ENCODE measurements at places on chromosomes 5 and 9. TPM values are rescaled to one million over a fixed set of nuclear protein-coding genes. Genes with fewer than 3 reads are reported as not detected.

GRCh38 chr5:124262470-124262869 is 484.0 kb downstream of the ZNF608 start:
- no peak for DNase-seq

DNA sequence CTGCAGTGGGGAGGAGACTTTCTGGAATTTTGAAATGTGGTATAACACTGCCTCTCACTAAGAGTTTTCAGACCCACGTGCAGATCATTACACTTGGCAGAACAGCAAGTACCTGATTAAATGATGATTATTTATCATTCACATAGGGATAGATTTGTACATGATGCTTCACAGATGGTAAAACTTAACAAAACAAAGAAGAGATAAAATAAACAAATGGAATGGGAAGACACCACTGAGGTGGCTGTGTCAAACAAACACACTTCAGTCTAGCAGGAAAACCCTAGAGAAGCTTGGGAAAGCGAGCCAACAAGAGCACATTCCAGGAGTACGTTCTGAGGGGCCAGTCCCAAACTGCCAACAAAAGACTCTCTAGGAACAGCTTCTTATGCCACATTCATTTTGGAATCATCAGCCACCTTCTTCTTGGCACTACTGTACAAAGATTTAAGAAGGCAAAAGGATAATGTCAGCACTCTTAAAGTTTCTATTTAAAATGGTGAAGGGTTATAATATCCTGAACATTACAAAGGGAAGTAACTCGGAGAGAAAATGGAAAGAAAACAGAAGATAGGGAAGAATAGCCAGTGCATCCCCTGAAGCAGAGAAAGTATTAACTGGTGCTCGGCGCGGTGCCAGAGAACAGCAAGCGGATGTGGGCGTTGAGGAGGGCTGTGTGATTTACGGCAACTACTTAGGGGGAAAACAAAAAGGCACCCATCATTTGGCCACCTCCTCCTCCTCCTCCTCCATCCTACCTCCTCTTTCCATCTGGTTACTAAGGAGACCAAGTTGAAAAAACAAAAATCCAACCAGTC is 1.6 kb downstream of the MED27 start:
- DNase-seq: no peak

- DNase-seq: no peak
Observed at GRCh38 chr5:35229076-35230037, 930 bp downstream of the PRLR start.

DNA sequence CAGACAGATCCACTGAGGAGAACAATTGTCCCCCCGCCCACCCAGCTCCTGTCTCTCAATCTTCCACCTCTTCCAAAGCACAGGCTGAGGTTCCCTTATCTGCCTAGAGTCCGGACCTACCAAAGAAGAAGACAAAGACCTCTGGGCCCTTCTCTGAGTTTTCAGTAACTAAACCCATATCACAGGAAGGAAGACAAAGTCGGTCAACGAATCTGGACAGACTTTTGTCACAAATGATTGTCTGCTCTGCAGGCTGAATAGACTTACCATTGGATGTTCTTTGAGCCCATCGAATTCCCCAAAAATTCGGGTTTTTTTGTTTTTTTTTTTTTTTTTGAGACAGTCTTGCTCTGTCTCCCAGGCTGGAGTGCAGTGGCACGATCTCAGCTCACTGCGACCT is 58.0 kb downstream of the C9orf50 start:
- no peak for DNase-seq

DNA sequence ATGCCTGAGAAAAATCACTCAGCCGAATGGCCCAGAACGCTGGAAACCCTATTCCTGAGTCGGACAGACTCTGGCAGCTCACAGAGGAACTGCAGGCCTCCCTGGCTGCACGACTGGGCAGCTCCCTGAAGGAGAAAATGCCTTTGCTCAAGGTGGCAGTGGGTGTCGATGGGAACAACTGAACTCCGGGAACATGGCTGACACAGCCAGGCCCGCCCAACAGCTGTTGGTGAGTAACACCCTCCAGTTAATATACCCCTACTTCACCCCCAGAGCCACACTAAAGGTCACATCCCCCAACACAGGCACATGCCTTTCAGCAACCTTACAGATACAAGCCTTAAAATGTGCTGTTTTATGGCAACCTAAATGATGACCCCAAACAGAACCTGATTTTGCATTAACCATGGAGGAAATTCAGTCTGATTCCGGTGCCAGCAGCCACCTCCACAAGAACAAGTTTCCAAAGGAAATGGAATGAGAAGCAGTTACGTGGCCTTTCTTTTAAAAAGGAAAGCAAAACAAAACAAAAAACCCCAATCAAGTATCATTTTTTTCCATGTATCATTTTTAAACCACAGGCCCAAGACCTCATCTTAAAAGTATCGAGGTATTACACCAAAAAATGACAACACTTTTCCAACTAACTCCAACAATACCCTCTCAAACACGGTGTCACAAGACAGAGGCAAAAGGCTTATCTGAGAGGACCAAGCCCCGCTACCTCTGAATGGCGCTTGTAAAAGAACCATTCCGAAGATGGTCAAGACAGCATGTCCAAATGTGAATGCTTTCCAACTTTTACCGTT is 3.1 kb downstream of the KLF9 start:
- no peak for DNase-seq

DNA sequence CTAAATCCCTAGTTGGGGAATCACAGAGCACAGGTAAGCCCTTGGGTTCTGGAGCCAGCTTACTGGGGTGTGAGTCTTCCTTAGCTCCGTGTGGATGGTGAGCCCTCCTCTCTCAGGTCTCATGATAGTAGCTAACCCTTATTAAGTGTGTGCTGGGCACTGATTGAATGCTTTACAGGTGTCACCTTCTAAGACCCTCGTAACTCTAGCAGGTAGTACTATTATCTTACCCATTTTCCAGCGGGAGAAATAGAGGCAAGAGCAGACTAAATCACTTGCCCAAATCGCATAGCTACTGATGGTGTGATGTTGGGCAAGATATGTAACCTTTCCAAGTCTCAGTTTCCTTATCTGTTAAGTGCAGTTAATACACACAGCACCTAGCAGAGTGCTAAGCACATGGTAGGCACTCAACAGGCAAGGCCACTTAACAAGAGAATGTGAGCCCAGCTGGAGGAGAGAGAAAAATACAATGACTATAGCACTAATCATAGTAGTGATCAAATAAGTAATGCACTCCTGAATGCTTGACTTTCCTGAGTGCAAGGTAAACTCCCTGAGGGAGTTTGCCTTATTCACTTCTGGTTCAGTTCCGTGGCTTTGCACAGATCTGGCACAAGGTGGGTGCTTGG is at the start of gene DCANP1:
Gene DCANP1 (minus strand): TSS at position 51 of the 632 bp plus-strand sequence. CDS start 240 bp downstream, outside the sequence.
- no peak for DNase-seq

DNA sequence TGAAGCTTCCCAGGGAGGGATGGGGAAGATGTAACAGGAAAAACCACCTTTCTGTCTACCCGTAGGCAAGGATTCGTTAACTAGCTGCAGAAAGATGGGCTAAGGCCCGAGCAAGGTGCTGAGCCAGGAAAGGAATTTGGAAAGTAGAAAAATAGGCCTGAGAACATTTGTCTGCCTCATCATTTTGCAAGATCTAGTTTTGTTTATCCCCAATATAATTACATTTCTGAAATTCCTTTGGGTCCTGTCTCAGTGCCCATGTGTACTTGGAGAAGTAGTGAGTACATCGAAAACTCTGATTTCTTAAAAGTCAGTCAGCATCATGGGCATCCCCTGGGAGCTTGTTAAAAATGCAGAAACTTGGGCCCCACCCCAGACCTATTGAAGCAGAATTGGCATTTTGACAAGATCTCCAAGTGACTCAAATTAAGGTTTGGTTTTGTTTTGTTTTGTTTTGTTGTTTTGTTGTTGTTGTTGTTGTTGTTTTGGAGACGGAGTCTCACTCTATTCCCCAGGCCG is 52.1 kb upstream of the CEMIP2 start:
- DNase-seq: no peak

DNA sequence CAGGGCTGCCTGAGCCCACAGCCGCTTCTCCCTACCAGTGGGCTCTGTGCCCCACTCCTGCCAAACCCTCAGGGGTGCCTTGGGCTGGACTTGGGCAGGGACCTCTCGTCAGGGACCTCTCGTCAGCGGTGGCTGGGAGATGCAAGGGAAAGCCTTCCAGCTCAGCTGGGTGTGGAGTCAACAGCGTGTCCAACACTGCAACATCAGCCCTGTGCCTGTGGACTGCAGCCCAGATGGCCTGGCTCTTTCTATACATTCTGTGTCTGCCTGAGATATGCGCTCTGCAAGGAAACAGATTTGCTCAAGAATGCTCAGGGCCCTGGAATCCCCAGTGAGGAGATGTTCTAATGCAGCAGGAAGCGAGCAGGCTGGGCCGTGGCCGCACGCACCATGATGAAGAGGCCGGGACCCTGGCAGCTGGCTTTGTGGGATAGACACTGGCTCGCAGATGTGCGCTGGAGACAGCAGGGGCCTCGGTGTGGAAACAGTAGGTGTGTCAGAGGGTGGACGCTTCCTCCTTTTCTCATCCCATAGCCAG is 85.0 kb upstream of the COL5A1 start:
- DNase-seq: no peak

GRCh38 chr9:114774524-114774923 is 31.3 kb downstream of the TNFSF15 start:
- no peak for DNase-seq

Gene FAM219A
- total RNA-seq: 9.2 TPM

Gene HTR1A
- not detected for total RNA-seq

Gene DCANP1
- total RNA-seq: not detected

Gene SPATA31D4
- not detected for total RNA-seq

Gene ADGRD2
- total RNA-seq: 2.9 TPM

Gene SLC28A3
- total RNA-seq: 0.16 TPM

All from breast epithelium (tissue), 4 donors.